ENCODE measurements at places on chromosomes 2 and 18. TPM values are rescaled to one million over a fixed set of nuclear protein-coding genes. Genes with fewer than 3 reads are reported as not detected.

- H3K4me3 ChIP-seq, result peak overlapping the region; percentile 86
- DNase-seq, result peak; percentile 27
- H3K4me1 ChIP-seq, result peaks cover 19% of the 10 kb centered on the region
- no peaks in the 10 kb centered on the region for H3K27me3 ChIP-seq
- peaks cover 10% of the 10 kb centered on the region for H3K36me3 ChIP-seq
- peak overlapping the region; percentile 72 for H3K27ac ChIP-seq
Measured at GRCh38 chr2:171923206-171923605, 945 bp downstream of the HAT1 start.

GRCh38 chr2:62284471-62284870 lies 88.6 kb downstream of the B3GNT2 start:
- no peaks in the 10 kb centered on the region for H3K27me3 ChIP-seq
- no peak for DNase-seq
- no peak overlapping the region for H3K27ac ChIP-seq
- H3K4me3 ChIP-seq, result no peak overlapping the region
- peaks cover 16% of the 10 kb centered on the region for H3K4me1 ChIP-seq

Gene PID1
- total RNA-seq, result 0.84 TPM

- no peak overlapping the region for H3K27ac ChIP-seq
- no peaks in the 10 kb centered on the region for H3K27me3 ChIP-seq
- H3K4me3 ChIP-seq, result no peak overlapping the region
- no peaks in the 10 kb centered on the region for H3K36me3 ChIP-seq
- DNase-seq, result no peak
Measured at GRCh38 chr2:148524519-148524919, 120.0 kb upstream of the EPC2 start.

Gene RUFY4
- total RNA-seq, result not detected

All from PC-3 (cell line).